ENCODE measurements at places on chromosomes 12 and 14.

DNA sequence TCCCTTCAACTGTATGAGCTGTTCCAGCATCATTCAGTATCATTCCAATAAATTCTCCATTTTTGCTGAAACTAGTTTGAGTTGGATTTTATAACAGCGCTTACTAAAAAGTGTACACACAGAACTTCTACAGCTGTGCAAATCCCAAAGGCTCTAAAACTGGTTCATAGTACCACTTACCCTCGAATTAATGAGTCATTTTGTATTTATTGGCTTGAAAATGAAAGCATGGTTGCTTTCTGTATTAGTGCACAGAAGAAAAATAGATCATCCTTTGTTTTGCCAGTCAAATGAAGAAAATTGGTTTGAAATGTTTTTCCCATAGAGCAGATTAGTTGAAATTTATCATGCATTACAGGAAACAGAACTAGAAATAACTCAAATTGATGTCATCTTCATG, 268.3 kb upstream of the CPNE8 start:
- DNase-seq: no peak

- no peak for DNase-seq
Observed at GRCh38 chr14:37650356-37651037, 55.1 kb downstream of the TTC6 start.

- DNase-seq: no peak
Observed at GRCh38 chr14:76396714-76397187, 20.8 kb downstream of the ESRRB start.

DNA sequence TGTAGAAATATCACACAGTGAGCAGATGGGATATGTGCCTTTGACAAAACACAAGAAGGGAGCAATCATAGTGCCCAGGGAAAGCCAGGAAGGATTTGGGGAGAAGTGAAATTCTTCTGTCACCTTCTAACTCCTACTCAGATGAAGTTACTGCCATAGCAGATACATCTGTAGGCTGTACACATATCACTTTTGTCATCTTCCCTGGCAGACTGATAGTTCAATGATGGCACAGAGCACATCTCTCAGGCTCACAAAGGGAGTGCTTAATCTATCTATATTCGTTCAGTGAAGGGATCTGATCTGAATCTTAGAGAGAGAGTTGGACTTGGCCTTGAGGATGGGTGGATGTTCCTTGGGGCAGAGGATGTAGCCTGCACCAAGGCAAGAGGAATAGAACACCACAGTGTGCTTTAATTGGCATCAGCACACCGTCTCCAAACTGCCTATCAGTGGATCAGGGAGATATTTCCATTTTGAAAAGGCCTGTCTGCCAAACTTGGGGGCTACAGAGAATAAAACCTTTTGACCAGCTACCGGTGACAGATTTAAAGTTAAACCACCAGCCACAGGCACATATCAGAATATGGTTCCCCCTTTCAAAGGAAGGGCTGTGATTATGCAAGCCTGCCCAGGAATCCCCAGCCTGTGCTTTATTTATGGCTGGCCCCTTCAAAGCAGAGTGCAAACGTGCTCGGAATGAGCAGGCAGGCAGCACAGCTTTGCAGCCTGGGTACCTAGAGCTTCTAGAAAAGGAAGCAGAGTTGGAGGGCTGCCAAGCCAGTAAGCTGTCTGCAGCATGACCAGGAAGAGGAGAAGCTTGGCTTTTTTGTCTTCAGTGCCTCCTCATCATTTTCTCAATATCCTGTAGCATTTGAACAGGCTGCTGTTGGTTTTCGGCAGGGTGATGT, 165.5 kb upstream of the DYRK2 start:
- no peak for DNase-seq

DNA sequence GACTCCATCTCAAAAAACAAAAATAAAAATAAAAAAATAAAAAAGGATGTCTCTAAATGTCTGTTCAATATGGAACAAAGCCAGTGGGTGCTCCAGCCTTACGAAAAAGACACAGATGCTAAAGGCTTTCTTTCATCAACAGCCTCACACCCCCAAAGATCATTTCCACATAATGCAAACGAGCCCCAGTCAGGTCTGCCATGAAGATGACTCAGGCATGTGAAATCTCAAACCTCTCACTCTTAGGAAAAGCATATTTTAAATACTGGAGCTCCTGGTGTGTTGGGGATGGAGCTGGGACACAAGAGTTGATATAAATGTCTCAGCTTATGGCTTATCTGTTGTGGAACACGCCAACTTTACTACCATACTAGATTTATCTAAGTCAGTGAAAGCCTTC, 49.9 kb upstream of the PLXNC1 start:
- DNase-seq: no peak

- DNase-seq: no peak
Observed at GRCh38 chr12:95336387-95337067, 118.9 kb downstream of the VEZT start.

DNA sequence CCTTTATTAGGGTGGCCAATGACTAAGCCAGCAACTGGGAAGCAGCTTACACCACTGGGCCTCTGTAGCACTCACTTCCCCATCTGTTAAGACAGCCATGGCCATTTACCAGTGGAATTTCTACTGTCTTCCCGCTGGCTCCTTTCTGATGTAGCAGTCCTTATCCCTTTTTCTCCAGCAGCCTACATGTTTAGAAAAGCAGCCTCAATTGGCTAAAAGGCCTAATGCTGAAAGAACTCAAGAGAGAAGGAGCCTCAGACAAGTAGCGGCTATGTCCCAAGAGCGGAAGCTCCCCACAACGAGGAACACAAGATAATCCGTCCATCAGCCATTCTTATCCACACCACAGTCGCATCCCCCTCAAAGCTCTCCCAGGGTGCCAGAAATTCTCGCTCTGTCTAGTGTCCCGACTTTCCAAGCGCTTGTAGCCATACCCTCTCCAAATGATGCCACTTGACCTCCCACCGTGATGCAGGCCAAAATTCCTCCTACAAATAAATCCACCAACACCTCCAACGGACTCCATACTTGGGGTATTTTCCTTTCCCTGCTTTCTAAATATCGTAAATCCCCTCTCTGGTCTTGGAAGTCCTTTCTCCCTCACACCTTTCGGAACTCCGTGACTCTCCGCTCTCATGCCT, 624 bp downstream of the M6PR start:
- peak; percentile 14 for DNase-seq

DNA sequence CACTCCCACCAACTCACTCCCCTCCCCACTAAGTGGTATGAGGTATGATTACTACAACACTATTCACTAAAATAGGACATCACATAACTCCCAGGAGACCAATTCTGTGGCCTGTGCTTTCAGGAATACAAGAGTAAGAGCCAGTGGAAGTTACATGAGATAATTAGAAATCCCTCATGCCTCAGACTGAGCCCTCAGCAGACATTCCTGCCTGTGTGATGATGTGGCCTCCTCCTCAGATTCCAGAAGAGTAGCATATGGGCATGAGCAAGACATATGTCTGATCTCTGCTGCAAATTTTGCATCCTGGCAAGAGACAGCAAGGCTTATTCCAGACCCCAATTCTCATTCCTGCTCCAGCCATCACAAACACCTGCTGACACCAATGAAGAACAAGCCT, 46.0 kb upstream of the BMP4 start:
- DNase-seq: peak; percentile 26
